ENCODE measurements at places on chromosomes 7 and 10.
A peak's percentile ranks its signal among the peaks of the same experiment; 100 is the strongest.

- no peak for DNase-seq
Measured at GRCh38 chr7:77531038-77531437, 6.1 kb upstream of the PTPN12 start.

GRCh38 chr10:127452568-127452967 lies 96.5 kb upstream of the NPS start:
- no peak for DNase-seq

DNA sequence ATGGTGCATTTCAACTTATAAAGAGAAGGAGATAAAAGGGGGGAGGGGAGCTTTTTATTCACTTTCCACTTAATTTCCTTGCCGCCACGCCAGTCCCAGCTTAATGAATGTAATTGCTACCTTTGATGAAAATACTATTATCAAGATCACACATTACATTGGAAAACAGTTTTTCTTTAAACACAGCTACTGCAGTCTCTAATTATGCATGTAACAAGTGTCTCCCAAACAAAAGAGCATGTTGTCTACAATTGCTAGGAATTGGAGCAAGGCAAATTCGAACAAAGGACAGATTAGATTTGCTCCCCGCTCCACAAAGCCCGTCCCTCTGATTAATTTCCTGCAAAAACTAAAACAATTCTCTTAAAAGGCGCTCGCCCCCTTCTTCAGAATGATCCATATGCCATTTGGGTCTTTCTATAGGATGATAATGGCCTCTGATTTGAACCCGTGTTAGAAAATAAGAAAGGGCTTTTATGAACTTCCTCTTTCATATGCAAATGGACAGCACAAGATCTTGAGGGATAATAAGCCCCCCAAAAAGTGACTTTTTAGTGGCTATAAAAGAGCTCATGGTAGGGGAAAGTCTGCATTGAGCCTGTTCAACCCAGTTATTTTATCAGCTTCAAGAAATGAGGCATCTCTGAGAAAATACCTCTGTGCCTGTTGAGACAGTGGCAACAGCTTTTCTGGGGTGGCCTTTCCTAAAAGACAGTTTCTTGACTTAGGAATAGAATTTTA lies 60.6 kb downstream of the ACADSB start:
- peak; percentile 9 for DNase-seq

- no peak for DNase-seq
Measured at GRCh38 chr7:133562621-133563020, 309.7 kb downstream of the EXOC4 start.

DNA sequence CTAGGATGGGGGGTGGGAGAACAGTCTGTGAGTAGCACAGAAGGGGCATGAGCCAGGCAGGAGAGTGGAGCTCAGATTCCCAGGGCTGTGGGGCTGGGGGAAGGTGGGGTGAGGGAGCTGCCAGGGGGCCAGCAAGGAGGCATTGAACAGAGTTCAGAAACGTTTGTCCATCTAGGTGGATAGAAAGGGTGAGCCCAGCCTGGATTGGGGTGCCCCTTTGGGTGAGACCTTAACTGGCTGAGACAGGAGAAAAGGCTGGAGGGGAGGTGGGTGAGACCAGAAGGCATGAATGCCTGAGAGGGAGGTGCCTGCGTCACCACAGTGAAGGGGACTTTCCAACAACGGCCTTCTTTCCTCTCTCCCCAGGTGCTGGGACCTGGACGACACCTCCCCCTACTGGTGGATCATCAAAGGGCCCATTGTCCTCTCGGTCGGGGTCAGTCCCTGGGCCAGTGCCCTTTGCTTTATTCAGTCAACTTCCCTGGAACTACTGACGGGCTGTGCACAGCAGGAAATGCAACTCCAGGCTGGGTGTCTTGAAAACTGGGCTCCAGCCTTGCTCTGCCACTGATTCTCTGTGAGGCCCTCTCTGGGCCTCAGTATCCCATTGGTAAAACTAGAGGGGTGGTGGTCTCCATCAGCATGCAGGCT lies 11.0 kb downstream of the GHRHR start:
- peak; percentile 58 for DNase-seq

GRCh38 chr7:70299472-70299807 lies 701.2 kb downstream of the AUTS2 start:
- DNase-seq, result no peak

GRCh38 chr7:129676017-129676897 lies 64.7 kb downstream of the NRF1 start:
- DNase-seq, result no peak

DNA sequence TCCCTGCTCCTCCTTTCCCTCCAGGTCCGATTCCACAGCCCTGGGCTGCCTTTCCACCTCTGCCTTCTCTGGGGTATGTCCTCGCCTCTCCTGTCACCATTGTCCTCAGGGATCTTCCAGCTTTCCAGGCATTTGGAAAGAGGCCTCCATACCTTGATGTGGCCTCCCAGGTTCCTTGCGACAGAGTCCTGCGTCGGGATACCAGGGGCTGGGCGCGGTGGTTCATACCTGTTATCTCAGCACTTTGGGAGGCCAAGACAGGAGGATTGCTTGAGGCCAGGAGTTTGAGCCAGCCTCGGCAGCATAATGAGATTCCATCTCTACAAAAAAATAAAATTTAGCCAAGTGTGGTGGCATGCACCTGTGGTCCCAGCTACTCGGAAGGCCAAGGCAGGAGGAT lies 171.1 kb downstream of the CUX1 start:
- no peak for DNase-seq

DNA sequence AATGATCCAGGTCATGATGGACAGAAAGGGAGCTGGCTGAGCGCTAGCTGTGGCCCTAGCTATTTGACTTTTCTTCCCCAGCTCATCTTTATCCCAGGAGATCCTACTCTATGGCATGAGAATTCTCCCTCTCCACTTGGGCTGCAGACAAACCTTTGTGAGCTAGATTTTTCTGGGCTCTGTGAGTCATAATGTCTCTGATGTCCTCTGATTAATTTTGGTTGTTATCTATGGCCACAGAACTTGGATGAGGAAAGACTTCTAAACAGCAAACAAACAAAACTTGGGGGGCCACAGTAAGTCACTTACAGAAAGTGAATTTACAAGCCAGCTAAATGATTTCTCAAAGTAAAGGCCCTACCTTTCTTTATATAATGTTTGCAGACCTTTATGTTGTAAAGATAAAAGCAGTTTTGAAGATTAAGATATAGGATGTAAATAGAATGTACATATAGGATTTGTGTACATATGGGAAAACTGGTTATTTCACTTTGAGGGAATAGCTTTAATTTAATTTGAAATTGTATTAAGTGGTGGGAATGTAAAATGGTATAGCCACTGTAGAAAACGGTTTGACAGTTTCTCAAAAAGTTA lies 10.4 kb downstream of the ABLIM1 start:
- DNase-seq, result no peak

GRCh38 chr10:535952-536351 lies 153.5 kb downstream of the DIP2C start:
- DNase-seq, result no peak

GRCh38 chr7:51927738-51928137 lies 611.1 kb upstream of the COBL start:
- DNase-seq, result no peak

GRCh38 chr10:70362328-70362727 lies 20.1 kb downstream of the LRRC20 start:
- DNase-seq, result no peak

GRCh38 chr7:10940704-10941355 lies 32.8 kb upstream of the PHF14 start:
- no peak for DNase-seq

DNA sequence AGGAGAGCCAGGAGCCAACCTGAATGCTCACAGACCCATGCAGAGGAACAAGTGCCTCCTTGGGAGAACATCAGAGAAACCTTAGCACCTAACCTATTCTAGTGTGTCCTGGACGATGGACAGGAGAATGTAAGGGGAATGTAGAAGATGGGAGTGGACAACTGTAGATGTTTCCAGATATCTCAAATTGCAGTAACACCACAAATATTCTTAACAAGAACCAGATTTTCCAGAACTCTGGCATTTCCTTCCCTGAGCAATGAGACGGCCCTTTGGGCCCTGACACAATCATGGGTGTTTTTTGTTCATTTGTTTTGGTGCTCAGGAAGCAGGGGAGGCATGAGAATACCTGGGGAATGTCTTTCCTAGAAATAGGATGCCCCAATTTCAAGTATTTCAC lies 196.1 kb upstream of the PRSS1 start:
- DNase-seq, result no peak
